ENCODE measurements at places on chromosomes 5 and 9. TPM values are rescaled to one million over a fixed set of nuclear protein-coding genes. Genes with fewer than 3 reads are reported as not detected.

DNA sequence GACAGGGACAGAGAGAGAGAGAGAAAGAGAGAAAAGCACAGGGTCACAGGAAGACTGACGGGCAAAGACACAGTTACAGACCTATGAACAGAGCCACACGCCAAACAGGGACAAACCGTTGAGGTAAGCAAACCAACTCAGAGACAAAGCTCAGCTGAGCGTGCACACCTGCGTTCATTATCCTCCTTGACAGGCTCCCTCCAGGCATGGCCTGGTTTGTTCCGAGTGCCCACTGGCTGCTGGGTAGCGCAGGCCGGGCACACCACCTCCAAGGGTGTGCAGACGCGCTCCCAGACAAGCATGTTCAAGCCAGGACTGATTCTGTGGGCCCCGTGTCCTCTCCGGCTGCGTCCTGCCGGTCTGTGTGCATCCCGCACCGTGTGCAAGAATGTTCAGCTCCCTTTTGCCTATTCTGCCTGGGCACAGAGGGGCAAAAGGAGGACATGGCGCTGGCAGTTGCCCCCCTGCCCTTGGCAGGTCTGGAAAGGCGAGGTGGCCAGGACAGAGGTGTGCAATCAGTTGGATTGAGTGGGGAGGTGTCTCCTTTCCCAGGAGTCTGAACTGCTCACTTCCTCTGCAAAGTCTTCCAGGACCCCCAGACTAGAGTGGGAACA, 467 bp upstream of the SMIM32 start:
- peak overlapping the region; percentile 58 for H3K4me3 ChIP-seq
- no peak for DNase-seq
- no peak overlapping the region for H3K27ac ChIP-seq
- no peaks in the 10 kb centered on the region for H3K36me3 ChIP-seq
- H3K27me3 ChIP-seq: peaks cover 19% of the 10 kb centered on the region

DNA sequence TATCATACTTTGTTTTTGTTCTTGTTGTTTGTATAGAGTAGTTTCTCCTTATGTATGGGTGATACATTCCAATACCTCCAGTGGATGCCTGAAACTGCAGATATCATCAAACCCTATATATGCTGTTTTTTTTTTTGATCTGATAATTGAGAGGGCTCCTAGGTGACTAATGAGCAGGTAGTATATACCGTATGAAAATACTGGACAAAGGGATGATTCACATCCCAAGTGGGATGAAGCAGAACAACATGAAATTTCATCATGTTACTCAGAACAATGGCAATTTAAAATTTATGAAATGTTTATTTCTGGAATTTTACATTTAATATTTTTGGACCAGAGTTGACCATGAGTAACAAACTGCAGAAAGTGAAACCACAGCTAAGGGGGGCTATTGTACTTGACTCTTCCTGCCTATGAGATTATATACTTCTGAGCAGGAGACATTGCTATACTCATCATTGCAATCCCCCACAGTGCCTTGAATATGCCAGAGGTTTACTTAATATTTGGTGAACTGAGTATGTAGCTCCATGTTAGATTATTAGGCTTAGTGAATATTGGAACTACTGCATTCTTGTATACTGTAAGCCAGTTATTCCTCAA, 258.7 kb upstream of the FBXL7 start:
- no peak for DNase-seq
- H3K4me1 ChIP-seq: no peaks in the 10 kb centered on the region
- H3K4me3 ChIP-seq: no peak overlapping the region

GRCh38 chr9:137437691-137438590, 3.2 kb downstream of the ENTPD8 start:
- H3K27me3 ChIP-seq: peaks cover 8% of the 10 kb centered on the region
- no peak overlapping the region for H3K4me3 ChIP-seq
- no peak overlapping the region for H3K27ac ChIP-seq
- H3K4me1 ChIP-seq: peaks cover 4% of the 10 kb centered on the region

- no peak for DNase-seq
- peak within 1 kb of the TSS; percentile 14 for H3K27ac ChIP-seq
- peak within 1 kb of the TSS; percentile 19 for H3K4me3 ChIP-seq
- H3K36me3 ChIP-seq: no peaks in the 10 kb centered on the region
- no peaks in the 10 kb centered on the region for H3K4me1 ChIP-seq
These were observed at the start of gene OMD for GRCh38 chr9:92424340-92424739. Gene OMD (minus strand): TSS chr9:92424471. CDS start chr9:92417558, 6,913 bp downstream.

- peaks cover 18% of the 10 kb centered on the region for H3K4me1 ChIP-seq
- H3K4me3 ChIP-seq: no peak overlapping the region
- H3K36me3 ChIP-seq: no peaks in the 10 kb centered on the region
- H3K27me3 ChIP-seq: no peaks in the 10 kb centered on the region
- DNase-seq: no peak
These were observed 6.4 kb downstream of the CMBL start for GRCh38 chr5:10301266-10301665.

- H3K27ac ChIP-seq: peak overlapping the region; percentile 89
These were observed 686 bp downstream of the BRD9 start for GRCh38 chr5:891837-892393.

- no peaks in the 10 kb centered on the region for H3K27me3 ChIP-seq
- no peak overlapping the region for H3K27ac ChIP-seq
- H3K36me3 ChIP-seq: no peaks in the 10 kb centered on the region
- no peaks in the 10 kb centered on the region for H3K4me1 ChIP-seq
- H3K4me3 ChIP-seq: no peak overlapping the region
- no peak for DNase-seq
These were observed 46.4 kb upstream of the DNAH5 start for GRCh38 chr5:13990896-13991295.

DNA sequence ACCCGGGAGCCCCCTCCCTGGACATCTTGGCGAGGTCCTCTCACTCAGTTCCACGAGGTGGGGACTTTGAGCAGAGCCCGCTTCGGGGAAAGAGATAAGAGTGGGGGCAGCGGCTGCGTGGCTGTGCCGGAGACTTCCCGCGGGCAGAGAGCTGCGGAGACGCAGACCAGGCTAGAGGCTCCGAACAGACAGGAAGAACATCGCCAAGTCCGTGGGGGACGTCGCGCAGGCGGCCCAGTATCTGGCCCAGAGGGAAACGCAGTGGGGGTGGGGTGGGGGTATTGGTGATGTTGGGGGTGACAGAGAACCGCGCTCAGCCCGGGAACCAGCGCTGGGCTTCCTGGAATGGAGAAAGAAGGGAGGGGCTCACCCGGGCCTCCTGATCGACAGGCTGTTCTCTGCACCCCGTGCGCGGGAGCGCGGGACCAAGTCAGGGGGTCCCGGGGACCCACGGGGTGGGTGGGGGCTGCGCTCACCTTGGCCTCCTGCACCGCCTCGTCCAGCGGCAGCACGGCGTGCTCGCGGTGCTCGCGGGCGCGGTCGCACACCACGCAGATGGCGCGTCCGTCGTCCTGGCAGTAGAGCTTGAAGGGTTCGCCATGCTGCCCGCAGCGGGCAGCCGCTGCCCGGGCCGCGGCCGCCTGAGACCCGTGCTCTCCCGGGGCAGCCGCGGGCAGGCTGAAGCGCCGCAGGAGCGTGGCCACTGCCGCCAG, 727 bp downstream of the TRIM7 start:
- peak overlapping the region; percentile 61 for H3K4me3 ChIP-seq
- peaks cover 13% of the 10 kb centered on the region for H3K4me1 ChIP-seq
- no peaks in the 10 kb centered on the region for H3K36me3 ChIP-seq

- H3K27ac ChIP-seq: no peak overlapping the region
- peaks cover 23% of the 10 kb centered on the region for H3K4me1 ChIP-seq
- no peaks in the 10 kb centered on the region for H3K27me3 ChIP-seq
- H3K4me3 ChIP-seq: no peak overlapping the region
- no peaks in the 10 kb centered on the region for H3K36me3 ChIP-seq
- DNase-seq: no peak
These were observed 190.3 kb downstream of the GOLPH3 start for GRCh38 chr5:31983851-31984250.

- H3K27me3 ChIP-seq: no peaks in the 10 kb centered on the region
- H3K36me3 ChIP-seq: no peaks in the 10 kb centered on the region
- no peak for DNase-seq
- H3K4me3 ChIP-seq: no peak overlapping the region
These were observed 201.4 kb downstream of the SMARCA2 start for GRCh38 chr9:2216591-2216990.

- no peaks in the 10 kb centered on the region for H3K4me1 ChIP-seq
- DNase-seq: no peak
- no peaks in the 10 kb centered on the region for H3K36me3 ChIP-seq
- H3K27ac ChIP-seq: no peak overlapping the region
- H3K4me3 ChIP-seq: no peak overlapping the region
These were observed 19.8 kb upstream of the ITGA1 start for GRCh38 chr5:52767766-52768480.

GRCh38 chr9:89878687-89879086, 273.9 kb downstream of the GADD45G start:
- H3K4me3 ChIP-seq: no peak overlapping the region
- H3K36me3 ChIP-seq: no peaks in the 10 kb centered on the region
- peaks cover 11% of the 10 kb centered on the region for H3K4me1 ChIP-seq
- H3K27ac ChIP-seq: peak overlapping the region; percentile 77
- DNase-seq: peak; percentile 82

GRCh38 chr9:121453232-121453892, 46.3 kb downstream of the GGTA1 start:
- no peaks in the 10 kb centered on the region for H3K27me3 ChIP-seq
- DNase-seq: no peak
- H3K4me3 ChIP-seq: no peak overlapping the region

- no peaks in the 10 kb centered on the region for H3K4me1 ChIP-seq
- H3K4me3 ChIP-seq: no peak overlapping the region
- no peaks in the 10 kb centered on the region for H3K36me3 ChIP-seq
- no peak for DNase-seq
- H3K27ac ChIP-seq: no peak overlapping the region
These were observed 410.1 kb upstream of the SMARCA2 start for GRCh38 chr9:1604942-1605560.

DNA sequence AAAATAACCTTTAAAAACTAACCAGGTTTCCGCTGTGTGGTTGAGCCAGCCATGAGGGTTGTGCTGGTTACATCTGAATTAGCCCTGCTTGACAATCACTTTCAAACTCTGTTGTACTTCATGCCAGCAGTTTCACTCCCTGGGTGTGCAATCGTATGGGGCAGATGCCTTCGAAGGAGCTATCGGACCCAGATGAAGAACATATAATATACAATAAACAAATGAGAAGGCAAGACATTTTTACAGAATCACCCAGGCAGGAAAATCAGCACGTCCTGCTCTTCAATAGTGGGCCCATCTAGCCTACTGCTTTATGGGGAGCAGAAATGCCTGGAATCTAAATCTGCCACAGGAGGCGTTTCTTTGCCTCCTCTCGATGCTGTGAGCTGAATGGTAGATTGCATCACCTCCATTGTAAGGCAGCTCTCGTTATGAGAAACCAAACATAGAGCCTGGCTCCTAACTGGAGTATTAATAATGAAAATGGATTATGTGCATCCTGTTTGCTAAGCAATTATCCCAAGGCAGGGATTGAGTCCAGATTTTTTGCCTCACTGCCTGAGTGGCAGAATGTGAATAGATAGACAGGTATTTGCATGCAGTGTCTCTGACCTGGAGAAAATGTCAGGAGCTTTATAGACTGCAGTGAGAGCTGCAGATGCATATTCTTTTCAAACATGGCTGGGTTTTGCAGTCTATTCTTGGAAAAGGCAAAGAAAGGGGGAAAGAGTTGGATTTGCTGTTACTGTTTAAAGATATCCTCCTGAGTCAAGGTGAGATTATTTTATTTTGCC, 143.3 kb upstream of the SMARCA2 start:
- no peaks in the 10 kb centered on the region for H3K27me3 ChIP-seq
- H3K4me3 ChIP-seq: no peak overlapping the region
- no peak overlapping the region for H3K27ac ChIP-seq

GRCh38 chr9:80375477-80375876, 803.7 kb downstream of the TLE4 start:
- no peaks in the 10 kb centered on the region for H3K36me3 ChIP-seq
- H3K27ac ChIP-seq: no peak overlapping the region
- no peak overlapping the region for H3K4me3 ChIP-seq
- H3K27me3 ChIP-seq: no peaks in the 10 kb centered on the region
- no peak for DNase-seq

DNA sequence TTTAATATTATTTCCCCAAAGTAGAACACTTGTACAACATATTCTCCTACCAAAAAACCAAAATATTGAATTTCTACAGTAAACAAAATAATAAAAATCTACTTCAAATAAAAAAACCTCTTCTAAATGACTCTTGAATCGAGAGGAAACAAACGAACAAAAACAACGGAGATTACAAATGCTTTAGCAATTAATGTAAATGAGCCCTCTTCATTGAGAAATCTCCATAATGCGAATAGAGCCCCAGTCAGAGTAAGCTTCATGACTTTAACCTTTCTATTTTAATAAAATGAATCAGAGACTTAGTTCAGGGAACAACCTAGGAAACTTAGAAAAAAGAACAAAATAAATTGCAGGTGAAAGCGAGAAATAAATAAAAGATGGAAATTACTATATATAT, 129.3 kb upstream of the SEMA6A start:
- H3K36me3 ChIP-seq: no peaks in the 10 kb centered on the region
- H3K27me3 ChIP-seq: no peaks in the 10 kb centered on the region
- no peak for DNase-seq
- H3K4me1 ChIP-seq: no peaks in the 10 kb centered on the region

- H3K4me3 ChIP-seq: no peak overlapping the region
- no peaks in the 10 kb centered on the region for H3K27me3 ChIP-seq
- no peak for DNase-seq
- no peak overlapping the region for H3K27ac ChIP-seq
These were observed 29.3 kb upstream of the GNA14 start for GRCh38 chr9:77677397-77677796.

- no peaks in the 10 kb centered on the region for H3K4me1 ChIP-seq
- H3K27me3 ChIP-seq: peaks cover 12% of the 10 kb centered on the region
- no peaks in the 10 kb centered on the region for H3K36me3 ChIP-seq
- no peak for DNase-seq
These were observed 118.1 kb upstream of the LMX1B start for GRCh38 chr9:126495411-126496180.

DNA sequence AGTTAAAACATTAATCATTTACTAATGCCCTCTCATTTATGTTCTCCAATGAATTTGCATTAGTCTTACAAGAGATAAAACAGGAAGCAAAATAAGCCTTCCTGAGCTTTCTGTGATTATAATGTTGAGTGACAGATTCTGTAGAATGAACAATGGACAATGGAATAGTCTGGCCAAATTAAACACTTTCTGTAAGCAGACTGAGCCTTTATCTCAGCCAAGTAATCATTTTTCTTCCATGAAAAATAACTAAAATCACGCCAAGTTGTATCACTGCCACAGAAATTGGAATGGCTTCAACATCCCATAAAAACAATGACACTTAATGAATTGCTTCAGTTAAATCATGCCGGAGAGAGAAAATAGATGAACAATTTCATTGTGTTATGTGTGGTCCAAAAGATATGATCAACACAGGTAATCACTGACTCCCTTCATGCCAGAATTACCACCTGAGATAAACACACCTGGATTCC, 63.0 kb downstream of the TSSK1B start:
- no peak for DNase-seq
- H3K27ac ChIP-seq: no peak overlapping the region
- H3K4me3 ChIP-seq: no peak overlapping the region

GRCh38 chr9:5389109-5389732, 48.5 kb downstream of the PLGRKT start:
- no peak for DNase-seq
- H3K27ac ChIP-seq: no peak overlapping the region
- H3K4me3 ChIP-seq: no peak overlapping the region
- H3K36me3 ChIP-seq: no peaks in the 10 kb centered on the region
- no peaks in the 10 kb centered on the region for H3K27me3 ChIP-seq
- H3K4me1 ChIP-seq: no peaks in the 10 kb centered on the region

FBP2 gene
- total RNA-seq: not detected

HSPB3 gene
- total RNA-seq: 500 TPM

RGS7BP gene
- total RNA-seq: 0.69 TPM

GLDC gene
- not detected for total RNA-seq

ZNF883 gene
- 2.8 TPM for total RNA-seq

PLK2 gene
- total RNA-seq: 109 TPM

PDCD1LG2 gene
- total RNA-seq: 3.0 TPM

FAXDC2 gene
- 38.2 TPM for total RNA-seq

SPATA6L gene
- 1.2 TPM for total RNA-seq

All from heart left ventricle (tissue), 16 donors.